ENCODE measurements at places on chromosomes 12 and 14.

DNA sequence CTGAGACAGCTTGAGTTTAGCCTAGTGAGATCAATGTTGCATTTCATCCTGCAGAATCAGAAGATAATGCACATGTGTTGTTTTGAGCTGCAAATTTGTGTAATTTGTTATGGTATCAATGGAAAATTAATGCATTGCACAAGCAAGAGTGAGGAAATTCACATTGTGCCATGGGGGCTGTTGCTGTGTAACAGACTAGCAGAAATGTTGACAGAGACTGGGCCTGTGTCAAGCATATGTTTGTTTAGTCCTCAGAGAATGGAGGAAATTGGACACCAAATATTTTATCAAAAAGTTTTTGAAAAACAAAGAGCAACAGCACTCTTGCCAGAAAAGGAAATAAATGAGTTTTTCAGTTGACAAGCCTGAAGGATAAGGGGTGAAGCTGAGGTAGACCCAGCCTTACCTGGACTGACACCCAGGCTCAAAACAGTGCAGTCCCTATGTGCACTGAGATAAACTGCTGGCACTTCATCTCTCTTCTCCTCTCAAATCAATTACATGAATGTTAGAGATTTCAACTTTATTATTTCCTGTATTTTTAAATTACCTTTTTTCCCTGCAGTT is 1150.0 kb downstream of the FSCB start:
- DNase-seq = no peak

- no peak for DNase-seq
Observed at GRCh38 chr14:36226164-36226563, 49.6 kb upstream of the PTCSC3 start.

- DNase-seq = no peak
Observed at GRCh38 chr12:27076468-27076867, 5.9 kb downstream of the C12orf71 start.

- DNase-seq = no peak
Observed at GRCh38 chr12:30982413-30982812, 55.9 kb downstream of the TSPAN11 start.

GRCh38 chr12:76946446-76946845 is 67.6 kb upstream of the CSRP2 start:
- DNase-seq = no peak

DNA sequence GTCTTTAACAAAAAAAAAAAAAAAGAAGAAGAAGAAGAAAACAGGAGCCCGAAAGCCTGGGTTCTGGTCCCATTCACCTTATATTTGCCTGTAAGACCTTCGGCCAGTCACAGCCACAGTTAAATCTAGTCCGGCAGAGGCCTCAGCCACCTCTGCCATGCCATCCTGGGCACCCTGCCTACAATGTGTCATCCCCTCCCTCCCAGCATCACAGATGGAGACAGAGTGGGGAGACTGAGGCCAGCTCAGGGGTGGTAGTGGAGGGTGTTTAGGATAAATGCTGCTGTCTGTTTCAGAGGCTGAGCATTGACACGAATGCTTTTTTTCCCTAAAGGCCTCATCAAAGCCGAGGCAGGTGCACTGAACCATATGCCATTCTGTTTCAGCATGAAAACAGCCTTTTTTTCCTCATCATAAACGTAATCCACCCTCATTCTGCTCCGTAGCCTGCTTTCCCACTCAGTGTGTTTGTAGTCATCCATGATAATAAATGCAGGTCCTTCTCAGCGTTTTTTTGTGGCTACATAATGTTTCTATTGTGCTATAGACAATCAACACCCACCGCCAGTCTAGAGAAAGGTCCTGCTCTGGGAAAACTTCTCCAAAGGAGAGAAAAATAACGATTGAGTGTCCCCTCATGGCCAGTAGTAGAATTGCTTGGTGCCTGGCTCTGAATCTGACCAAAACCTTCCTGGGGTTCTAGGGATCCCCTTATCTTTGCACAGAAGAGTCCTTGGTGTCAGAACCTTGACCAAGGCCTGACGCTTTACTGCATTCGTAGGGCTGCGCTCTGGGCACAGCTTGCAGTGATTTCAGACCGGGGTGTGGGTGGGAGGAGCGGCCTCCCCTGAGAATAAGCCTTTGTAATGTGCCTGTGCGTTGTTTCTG is 41.1 kb upstream of the TSPAN9 start:
- DNase-seq = no peak

- no peak for DNase-seq
Observed at GRCh38 chr14:100012478-100013327, 52.5 kb upstream of the EVL start.

DNA sequence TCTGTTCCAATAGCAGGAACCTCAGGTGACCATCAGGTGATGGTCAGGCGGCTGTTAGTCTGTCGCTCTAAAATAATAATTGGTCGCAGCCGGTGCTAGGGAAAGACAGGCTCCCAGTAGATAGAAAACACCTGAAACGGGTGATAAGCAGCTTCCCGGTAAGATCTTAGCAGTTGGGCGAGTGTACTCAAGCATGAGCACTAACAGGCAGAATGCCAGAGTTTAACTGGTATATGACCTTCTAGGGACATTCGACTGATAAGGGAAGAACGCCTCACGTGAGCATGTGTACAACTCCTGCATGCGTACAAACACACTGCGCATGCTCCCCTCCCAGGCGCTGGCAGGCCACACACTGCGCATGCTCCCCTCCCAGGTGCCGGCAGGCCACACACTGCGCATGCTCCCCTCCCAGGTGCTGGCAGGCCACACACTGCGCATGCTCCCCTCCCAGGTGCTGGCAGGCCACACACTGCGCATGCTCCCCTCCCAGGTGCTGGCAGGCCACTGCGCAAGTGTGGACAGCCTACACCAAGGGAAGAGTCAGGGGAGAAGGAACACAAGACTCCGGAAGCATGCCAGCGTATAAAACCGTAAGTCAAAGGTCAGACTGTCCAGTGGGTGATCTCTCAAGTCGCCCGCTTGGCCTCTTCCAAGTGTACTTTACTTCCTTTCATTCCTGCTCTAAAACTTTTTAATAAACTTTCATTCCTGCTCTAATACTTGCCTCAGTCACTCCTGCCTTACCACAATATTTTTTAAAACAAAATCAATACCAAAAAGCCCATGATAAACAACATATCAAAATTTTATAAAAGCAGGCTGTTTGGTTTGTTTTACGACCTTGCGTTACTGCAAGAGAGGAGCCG is 24.5 kb downstream of the GPRC5D start:
- DNase-seq = no peak

GRCh38 chr14:70186900-70187451 is 1.8 kb downstream of the SLC8A3 start:
- peak; percentile 60 for DNase-seq

DNA sequence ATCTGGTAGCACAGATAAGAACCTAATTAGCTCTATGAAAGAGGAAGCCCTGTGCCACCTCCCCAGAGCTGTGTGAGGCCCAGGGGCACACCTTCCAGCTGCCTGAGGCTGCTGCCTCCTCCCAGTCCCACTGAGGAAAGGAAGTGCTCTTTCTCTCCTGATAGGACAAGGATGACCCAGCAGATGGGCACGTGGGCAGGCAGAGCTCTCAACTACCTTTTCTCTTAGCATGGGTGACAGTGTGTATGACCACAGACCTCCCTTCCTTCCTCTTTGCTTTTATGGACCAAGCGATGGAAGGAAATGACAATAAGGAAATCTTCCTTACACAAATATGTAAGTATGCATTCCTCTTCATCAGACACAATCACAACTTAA is 127.6 kb upstream of the AMIGO2 start:
- no peak for DNase-seq

GRCh38 chr12:29889737-29890136 is 106.0 kb upstream of the TMTC1 start:
- DNase-seq = no peak

- DNase-seq = no peak
Observed at GRCh38 chr12:115370650-115371049, 686.7 kb upstream of the TBX3 start.
